PC-9 (cell line): ENCODE measurements at places on chromosomes 1 and 21. TPM values are rescaled to one million over a fixed set of nuclear protein-coding genes. Genes with fewer than 3 reads are reported as not detected.

CNR2 gene
- total RNA-seq = not detected in 2 replicates

LCE2C gene
- not detected in 2 replicates for total RNA-seq

TNFSF4 gene
- 0.23 and 1.5 TPM in 2 replicates for total RNA-seq

MPZL1 gene
- total RNA-seq = 67.8 and 80.3 TPM in 2 replicates

EPS8L3 gene
- total RNA-seq = 0.68 and 1.2 TPM in 2 replicates

PFKFB2 gene
- total RNA-seq = 16.3 and 28.0 TPM in 2 replicates

CD1B gene
- not detected in 2 replicates for total RNA-seq

SDC3 gene
- 33.7 and 37.4 TPM in 2 replicates for total RNA-seq

- H3K4me1 ChIP-seq = peaks cover 27% of the 10 kb centered on the region
- no peaks in the 10 kb centered on the region for H3K27me3 ChIP-seq
These were observed 15.2 kb upstream of the LGALS8 start for GRCh38 chr1:236508593-236509027.

GRCh38 chr1:45097944-45098343 is 85.9 kb downstream of the UROD start:
- no peak overlapping the region for H3K4me3 ChIP-seq
- no peaks in the 10 kb centered on the region for H3K36me3 ChIP-seq
- no peak overlapping the region for H3K27ac ChIP-seq
- no peak for DNase-seq

GRCh38 chr21:36239585-36239984 is 80.4 kb upstream of the MORC3 start:
- no peak overlapping the region for H3K27ac ChIP-seq
- peaks cover 11% of the 10 kb centered on the region for H3K4me1 ChIP-seq
- no peaks in the 10 kb centered on the region for H3K36me3 ChIP-seq

DNA sequence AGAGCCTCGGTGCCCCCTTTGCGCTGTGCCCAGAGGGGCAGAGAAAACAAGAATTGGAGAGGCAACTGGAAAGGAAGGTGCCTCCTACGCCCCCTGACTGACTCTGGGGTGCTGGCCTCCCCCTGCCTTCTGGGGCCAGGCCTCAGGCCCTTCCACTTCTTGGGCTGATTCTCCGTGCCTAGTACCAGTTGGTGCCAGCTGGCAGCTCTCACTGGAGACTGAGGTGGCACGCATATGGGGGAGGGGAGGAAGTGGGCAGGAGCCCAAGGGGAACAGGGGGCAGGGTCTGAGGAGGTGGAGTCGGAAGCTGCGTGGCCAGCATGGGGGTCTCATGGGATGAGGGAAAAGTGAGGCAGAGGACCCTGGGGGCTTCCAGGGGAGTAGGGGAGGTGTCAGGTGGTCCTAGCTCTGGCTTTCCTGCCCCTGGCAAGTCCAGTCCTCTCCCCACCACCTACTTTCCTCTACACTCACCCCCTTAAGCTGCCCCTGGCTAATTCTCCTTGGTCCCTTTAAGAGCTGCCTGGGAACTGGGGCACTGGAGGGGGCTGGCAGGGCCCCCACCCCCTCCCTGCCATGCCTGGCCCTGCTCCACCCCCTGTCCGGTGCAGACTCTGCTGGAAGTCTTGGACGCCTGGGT is 6.5 kb upstream of the SEMA4A start:
- peaks cover 15% of the 10 kb centered on the region; the same call in 1 of the 2 replicates for H3K27me3 ChIP-seq
- no peak for DNase-seq
- no peak overlapping the region for H3K4me3 ChIP-seq
- H3K4me1 ChIP-seq = no peaks in the 10 kb centered on the region

DNA sequence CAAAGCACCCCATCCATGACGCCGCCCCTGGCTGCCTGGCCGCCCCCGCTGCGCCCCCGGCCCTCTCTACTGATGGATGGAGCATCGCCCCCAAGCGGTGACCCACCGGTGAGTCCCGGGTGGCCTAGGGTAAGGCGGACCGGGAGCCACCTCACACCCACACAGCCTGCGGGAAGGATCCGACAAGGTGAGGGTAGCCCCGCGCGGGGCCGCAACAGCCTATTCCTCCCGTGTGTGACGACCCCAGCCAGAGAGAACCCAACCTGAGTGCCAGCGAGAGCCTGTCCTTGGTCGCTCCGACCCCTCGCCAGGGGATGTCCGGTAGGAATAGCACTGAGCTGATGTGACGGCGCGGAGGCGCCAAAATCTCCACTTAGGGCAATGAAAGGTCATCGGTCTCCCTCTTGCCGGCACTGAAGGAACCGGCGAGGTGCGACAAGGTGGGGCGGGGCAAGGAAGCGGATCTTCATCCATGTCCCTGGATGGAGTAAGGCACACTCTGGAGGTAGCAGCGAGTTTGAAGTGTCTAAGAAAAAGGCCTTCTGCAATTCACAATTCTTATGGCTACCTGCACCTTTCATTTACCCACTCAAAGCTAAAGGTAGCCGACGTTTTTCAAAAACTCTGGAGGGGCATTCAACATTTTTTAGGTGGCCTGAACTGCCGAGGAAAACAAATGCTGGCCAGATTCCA is 19.7 kb upstream of the CHIA start:
- H3K36me3 ChIP-seq = no peaks in the 10 kb centered on the region
- no peak for DNase-seq

DNA sequence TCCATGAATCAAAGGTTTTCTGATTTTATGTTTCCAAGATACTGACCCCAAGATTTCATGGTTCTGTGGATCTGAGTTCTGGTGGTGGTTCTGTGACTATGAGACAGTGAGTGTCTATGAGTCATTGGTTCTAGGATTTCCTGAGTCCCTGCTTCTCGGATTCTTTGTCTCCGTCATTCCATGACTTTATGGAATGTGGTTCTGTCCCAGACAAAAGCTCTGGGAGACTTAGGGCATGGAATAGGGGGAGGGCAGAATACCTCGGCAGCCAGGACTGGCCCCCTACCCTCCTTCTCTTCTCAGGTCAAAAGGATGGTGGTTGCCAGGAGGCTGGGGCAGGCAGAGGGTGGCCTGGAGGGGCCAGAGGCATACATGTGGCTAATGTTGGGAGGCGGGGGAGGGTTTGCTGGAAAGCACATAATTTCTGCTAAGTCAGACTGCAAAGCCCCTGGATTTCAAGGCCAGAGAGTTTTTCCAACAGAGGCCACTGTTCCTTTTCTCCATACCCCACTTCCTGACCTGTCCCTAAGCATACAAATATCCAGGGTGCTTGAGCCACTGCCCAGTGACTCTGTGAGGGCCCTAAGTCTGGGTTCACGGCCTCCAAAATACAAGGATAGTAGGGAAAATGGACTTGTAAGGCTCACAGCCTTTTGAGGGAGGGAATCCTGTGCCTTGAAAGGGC is 17.2 kb downstream of the CDCP2 start:
- H3K4me1 ChIP-seq = no peaks in the 10 kb centered on the region
- H3K27me3 ChIP-seq = no peaks in the 10 kb centered on the region; the same call in 1 of the 2 replicates
- H3K4me3 ChIP-seq = no peak overlapping the region
- H3K36me3 ChIP-seq = no peaks in the 10 kb centered on the region
- H3K27ac ChIP-seq = no peak overlapping the region

DNA sequence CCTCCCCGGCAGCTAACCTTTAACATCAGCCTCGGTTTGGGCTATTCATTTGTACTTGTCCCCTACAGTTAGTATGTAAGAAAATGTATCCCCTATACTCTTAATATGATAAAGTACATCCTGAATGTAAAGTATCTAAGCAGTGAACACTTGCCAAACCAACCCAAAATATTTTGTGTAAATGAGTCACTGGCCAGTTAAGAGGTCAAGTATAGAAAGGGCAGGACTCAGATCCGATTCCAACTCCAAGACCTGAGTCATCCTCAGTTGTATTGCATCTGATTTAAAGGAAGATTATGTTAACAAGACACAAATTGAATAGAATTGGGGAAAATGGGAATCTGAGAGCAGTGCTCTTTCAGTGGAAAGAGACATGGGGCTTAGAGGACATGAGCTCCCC is 84.4 kb downstream of the CD58 start:
- peak overlapping the region; percentile 93 for H3K27ac ChIP-seq
- H3K36me3 ChIP-seq = no peaks in the 10 kb centered on the region
- peak; percentile 93 for DNase-seq
- H3K4me1 ChIP-seq = peaks cover 69% of the 10 kb centered on the region
- no peaks in the 10 kb centered on the region for H3K27me3 ChIP-seq

GRCh38 chr1:54453509-54453908 is 47.3 kb upstream of the SSBP3 start:
- no peak overlapping the region for H3K27ac ChIP-seq
- no peak overlapping the region for H3K4me3 ChIP-seq
- no peaks in the 10 kb centered on the region for H3K36me3 ChIP-seq
- H3K27me3 ChIP-seq = no peaks in the 10 kb centered on the region
- no peak for DNase-seq

DNA sequence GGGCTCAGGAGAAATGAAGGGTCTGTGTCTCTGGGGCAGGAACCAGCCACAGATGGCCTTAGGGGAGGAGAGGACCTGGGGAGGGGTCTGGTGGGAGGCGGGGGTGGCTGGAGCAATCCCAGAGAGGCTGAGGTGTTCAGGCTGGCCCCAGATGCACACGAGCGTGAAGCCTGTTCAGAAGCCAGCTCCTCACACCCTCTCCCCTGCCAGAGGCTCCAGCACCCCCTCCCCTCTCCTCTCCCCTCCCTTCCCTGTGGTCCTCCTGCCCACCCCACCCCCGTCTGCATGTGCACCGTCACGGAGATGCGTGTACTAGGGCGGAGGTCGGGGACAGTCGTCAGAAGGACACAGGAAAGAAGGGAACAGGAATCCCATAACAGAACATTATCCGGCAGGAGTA is 115.0 kb upstream of the COL6A1 start:
- H3K27ac ChIP-seq = no peak overlapping the region
- H3K36me3 ChIP-seq = no peaks in the 10 kb centered on the region
- H3K4me1 ChIP-seq = no peaks in the 10 kb centered on the region
- H3K4me3 ChIP-seq = no peak overlapping the region
- 0 out of 2 replicates have a peak, but pooled peaks cover 9% of the 10 kb centered on the region for H3K27me3 ChIP-seq
- no peak for DNase-seq

DNA sequence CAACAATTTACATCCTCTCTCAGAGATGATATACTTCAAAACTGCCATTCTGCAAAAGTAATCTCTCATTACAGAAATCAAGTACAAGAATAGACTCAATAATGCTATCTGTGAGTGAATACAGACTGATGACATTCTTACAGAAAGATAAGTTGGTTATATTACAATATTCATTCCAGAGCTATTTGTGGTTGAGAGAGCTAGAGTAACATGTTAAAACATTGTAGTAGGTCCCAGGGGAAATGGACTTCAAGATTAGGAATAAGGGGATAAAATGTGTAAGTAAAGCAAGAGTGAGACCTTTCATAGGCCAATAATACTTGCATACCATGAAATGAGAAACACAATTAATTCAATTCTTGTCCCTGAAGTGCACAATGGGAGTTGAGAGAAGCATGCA is 1.5 kb downstream of the F13B start:
- H3K4me1 ChIP-seq = no peaks in the 10 kb centered on the region
- H3K4me3 ChIP-seq = no peak overlapping the region
- no peak overlapping the region for H3K27ac ChIP-seq
- no peaks in the 10 kb centered on the region for H3K27me3 ChIP-seq

DNA sequence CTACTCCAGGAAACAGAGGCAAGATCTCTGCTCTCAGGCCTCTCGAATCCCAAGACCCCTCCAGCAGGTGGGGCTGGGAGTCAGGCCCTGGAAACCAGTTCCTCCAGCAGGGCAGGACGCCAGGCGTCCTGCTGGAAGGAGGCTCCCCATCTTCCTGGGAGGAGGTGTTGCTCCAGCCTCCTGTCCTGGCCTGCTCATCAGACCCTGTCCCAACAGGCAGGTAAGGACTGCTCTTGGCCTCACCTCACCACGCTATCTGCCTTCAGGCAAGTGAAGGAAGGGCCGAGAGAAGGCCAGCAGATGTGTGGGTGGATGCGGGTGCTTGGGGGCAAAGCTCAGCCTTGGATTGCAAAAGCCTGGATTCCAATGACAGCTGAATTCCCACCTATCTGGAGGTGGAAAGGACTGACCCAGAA is 82.9 kb downstream of the SSBP3 start:
- no peak overlapping the region for H3K4me3 ChIP-seq
- no peaks in the 10 kb centered on the region for H3K36me3 ChIP-seq
- DNase-seq = no peak
- no peaks in the 10 kb centered on the region for H3K27me3 ChIP-seq
- H3K4me1 ChIP-seq = no peaks in the 10 kb centered on the region

DNA sequence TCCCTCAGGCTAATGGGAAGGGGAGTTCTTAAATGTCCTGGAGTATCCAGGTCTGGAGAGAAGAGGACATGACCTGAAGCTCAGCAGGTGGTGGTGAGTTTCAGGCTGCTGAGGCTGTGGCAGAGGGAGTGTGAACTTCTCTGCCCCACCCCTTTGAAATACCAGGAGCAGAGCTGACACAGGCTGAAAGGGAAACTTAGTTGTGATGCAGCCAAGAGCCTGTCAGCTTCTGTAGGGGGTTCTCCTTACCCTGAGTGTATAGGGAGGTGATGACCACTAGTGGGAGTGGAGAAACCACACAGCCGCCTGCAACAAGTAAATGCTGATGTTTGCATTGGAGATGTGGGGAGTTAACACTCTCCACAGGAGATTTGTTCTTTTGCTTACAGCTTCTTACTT is 152.3 kb downstream of the FCRL5 start:
- no peak for DNase-seq
- no peak overlapping the region for H3K27ac ChIP-seq
- H3K4me3 ChIP-seq = no peak overlapping the region
- H3K27me3 ChIP-seq = no peaks in the 10 kb centered on the region
- no peaks in the 10 kb centered on the region for H3K36me3 ChIP-seq

DNA sequence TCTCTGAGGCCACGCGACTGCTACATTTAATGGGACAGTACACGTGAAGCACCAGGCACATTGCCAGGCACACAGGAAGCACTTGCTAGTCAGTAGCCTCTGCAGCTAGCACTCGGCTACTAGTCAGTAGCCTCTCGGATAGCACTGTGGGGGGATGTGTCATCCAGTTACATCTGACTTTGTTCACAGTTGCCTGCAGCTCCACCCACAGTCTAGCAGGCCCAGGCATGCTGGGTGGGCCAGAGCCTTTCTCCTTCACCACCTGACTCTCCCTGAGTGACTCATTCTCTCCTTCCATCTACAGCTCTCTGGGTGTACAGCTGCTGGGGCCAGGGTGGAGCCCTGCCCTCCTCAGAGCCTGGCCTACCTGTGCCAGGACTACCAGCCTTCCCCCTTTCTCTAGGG is 51.5 kb downstream of the PTPRF start:
- peaks cover 3% of the 10 kb centered on the region; the same call in 1 of the 2 replicates for H3K36me3 ChIP-seq
- H3K27ac ChIP-seq = peak overlapping the region; percentile 21; the same call in 1 of the 2 replicates

DNA sequence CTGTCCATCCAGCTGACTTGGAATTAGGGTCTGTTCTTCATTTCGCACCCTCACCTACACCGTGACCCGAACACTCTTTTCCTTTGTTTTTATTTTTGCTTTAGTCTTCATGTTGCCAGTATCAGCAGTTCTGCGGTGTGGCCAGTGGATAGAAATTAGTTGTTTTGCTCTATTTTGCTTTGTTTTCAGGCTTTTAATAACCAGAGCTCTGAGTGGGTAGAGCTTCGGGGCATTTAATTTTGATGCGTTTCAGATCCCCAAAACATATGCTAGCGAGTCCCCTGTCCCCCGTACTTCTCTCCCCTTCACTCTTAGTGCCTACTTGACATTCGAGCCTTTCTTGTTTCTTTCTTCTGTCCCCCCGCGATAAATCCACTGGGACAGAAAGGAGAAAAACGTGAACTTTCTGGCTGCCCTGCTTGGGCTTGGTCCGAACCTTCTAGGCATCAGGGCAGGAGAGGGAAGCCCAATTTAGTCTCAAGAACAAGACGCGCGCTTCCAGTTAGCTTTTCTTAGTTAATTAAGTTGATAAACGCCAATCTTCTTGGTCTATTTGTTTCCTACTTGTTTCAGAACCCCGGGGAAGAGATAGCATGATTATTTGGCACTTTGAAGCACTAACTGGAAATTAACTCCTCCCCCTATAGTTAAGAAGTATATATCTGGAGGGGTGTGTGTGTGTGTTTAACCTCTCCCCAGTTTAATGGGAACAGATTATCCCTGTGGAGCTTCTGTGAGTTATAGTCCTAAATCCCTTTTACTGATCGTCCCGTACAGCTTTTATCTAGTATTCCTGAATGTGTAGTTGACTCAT is 839 bp downstream of the SWT1 start:
- H3K4me3 ChIP-seq = peak overlapping the region; percentile 82
- H3K27me3 ChIP-seq = no peaks in the 10 kb centered on the region
- peaks cover 21% of the 10 kb centered on the region for H3K4me1 ChIP-seq
- DNase-seq = no peak
- H3K27ac ChIP-seq = no peak overlapping the region
